ENCODE measurements at places on chromosomes 7 and 10.

DNA sequence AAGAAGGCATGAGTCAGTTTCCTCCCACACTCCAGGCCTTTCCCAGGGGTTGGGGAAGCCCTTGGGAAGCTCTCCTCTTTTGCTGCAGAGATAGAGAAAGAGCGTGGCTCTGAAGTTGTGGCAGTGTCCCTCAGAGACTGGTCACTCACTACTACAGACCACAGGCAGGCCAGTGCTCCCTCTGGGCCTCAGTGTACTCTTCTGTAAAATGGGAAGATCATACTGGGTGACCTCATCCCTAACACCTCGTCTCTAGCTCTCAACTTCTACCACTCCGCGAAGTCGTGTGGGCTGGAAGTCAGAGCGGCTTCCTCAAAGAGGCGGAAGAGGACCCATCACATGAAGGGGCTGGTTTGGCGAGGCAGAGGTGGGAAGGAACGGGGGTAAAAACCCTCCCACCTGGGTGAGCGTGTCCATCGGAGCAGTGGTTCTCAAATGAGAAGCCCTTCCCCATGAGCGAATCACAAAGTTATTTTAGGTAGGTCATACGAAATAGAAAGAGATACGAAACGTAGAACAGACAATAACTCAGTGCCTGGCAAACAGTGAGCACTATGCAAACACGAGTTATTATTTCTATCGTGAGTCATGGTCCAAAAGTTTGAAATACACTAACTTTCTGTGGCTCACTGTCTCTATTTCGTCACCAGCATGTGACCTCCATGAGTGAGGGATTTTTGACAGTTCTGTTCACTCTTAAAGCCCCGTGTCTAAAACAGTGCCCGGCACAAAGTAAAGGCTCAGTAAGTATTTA, 32.7 kb downstream of the PRKAG2 start:
- DNase-seq, result no peak

DNA sequence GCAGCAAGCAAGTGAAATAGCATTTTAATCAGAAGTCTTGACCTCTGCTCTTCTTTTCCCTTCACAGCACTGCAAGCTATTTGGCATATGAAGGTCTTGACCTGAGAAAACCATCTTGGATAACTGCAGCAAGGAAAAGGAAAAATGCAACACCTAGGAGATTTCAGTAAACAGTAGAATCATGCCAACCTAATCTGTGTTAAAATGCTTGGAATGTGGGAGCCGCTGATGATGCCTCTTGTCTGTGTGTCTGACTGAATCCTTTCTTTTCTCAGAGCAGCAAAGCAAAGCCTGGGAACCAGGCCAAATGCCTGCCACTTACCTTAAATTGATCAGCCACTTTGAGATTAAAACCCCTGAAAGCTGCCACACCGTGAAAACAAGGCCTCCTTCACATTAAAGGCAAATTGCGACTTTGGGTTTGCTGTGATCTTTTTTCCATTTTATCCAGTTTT, 80.4 kb upstream of the CDK6 start:
- no peak for DNase-seq

DNA sequence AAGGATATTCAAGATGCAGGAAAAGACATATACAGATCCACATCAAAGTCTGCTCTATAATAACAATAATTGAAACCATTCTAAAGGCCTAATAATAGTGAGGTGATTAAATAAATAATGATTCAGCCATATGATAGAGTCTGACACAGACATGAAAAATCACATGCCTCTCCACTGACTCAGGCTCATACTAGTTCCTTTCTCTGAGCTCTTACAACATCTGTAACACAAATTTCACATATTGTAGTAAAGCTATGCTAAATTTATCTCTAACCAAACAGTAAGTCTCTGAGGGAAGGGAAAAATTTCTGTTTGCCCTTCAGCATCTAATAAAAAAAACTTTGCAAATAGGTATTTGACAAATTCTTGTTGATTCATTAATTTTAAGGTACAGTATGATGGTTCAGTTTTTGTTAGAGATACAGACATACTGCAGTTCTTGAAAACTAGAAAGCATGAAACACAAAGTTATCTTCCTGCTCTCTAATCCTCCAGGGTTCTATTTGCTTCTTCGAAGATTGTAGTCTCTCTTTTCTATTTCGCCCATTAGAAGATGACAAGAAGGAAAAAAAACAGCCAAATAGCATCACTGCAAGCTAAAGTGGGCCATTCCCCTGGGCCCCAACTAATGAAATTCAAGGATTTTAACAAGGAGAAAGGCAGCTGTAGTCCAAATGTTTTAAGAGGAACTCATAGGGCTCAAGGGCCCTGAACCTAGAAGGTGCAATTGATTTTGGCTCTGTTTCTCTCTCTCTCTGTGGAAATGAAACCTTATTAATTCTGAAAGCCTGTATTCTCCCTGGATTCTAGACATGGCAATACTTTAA, 53.9 kb downstream of the CUBN start:
- DNase-seq, result no peak

DNA sequence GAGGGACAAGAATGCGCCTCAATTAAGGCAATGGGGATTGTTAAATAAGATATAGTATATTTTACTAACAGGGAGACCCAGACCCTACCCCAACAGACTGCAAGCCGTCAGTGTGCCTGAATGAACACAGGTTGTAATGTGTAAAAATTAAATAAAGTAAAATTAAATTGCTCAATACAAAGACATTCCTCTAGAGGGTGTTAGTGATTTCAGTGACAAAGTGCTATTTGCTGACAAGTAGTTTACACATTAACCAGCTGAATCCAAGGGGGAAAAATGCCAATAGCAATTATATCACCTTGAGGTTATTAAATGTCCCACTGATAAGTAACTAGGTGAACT, 110.5 kb downstream of the EBF3 start:
- DNase-seq, result no peak

- no peak for DNase-seq
Measured at GRCh38 chr7:1719913-1720312, 49.8 kb downstream of the ELFN1 start.

- no peak for DNase-seq
Measured at GRCh38 chr10:12088919-12089318, 20.2 kb downstream of the DHTKD1 start.

- no peak for DNase-seq
Measured at GRCh38 chr7:38300175-38300574, 26.7 kb upstream of the TARP start.

DNA sequence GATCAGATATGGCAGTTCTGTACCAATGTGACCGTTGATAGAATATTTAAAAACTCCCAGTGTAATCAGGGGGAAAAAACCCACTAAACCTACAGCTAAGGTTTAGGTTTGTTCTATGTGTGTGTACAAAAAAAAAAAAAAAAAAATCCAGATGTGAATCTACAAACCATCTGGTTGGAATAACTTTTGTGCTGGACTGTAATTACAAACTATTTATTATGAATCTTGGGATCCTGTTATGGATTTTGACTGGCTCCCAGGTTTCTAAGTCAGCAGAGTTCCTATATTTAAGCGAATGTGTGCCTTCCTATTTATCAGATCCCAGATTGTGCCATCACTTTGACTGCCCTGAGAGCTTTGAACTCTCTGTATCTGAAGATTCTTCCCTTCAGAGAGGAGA, 29.1 kb downstream of the BMPER start:
- no peak for DNase-seq

DNA sequence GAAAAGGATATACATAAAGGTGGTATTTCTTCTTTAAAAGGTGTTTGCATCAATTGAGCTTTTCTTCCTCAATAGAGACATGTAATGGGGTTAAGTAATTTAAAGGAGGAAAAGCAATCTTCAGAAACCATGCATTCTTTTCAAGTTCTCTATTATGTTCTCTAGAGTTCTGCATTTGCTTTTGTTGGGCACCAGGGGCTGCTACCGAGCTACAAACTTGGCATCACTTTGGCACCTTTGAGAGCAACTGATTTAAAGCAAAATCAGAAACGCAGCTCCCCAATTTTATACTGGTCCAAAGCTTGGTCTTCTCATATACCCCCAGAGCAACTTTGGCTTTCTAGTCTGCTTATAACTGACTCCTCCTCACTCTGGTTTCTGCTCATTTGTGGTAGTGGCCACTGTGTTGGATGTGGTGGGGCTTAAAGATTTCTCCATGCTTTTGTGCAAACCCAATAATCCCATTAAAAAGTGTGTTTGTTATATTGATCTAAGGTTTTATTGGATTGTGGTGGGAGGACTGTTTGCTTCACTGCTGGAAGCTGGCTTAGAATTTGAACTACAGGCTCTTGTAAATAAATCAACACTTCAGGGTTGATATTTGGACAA, 712.1 kb downstream of the PHTF2 start:
- DNase-seq, result peak; percentile 50

- DNase-seq, result no peak
Measured at GRCh38 chr10:114283535-114284234, 44.6 kb downstream of the VWA2 start.

DNA sequence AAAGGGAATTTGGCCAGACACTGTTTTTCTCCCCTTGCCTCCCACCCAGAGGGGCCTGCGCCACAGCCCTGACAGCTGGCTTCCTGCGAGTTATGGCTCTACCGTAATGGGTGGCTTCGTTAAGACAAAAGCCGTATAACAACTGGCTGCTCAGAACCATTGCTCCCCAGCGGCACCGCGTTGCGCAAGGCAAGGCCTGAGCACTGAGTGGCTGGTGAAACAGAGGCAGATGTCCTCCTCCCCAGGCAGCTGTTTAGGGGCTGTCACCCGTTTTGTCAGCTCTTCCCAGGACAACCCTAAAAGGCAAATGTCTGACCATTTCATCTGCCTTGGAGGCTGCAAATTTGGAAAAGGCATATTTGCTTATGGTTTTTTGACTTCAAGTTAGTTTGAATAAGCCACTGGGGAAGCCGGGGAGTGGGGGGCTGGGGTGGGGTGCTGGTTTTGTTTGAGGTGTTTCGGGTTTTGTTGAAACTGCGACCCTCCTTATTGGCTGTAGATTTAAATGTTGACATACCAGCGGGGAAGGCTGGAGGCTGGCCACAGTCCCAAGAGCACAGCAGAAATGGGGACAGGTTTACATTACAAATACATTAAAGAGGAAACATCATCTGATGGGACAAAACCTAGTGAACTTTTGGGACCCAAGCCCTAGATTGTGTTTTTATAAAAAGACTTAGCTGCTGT, 681 bp upstream of the SPOCK2 start:
- peak; percentile 36 for DNase-seq

- DNase-seq, result no peak
Measured at GRCh38 chr7:106717955-106718871, 57.3 kb upstream of the CCDC71L start.

DNA sequence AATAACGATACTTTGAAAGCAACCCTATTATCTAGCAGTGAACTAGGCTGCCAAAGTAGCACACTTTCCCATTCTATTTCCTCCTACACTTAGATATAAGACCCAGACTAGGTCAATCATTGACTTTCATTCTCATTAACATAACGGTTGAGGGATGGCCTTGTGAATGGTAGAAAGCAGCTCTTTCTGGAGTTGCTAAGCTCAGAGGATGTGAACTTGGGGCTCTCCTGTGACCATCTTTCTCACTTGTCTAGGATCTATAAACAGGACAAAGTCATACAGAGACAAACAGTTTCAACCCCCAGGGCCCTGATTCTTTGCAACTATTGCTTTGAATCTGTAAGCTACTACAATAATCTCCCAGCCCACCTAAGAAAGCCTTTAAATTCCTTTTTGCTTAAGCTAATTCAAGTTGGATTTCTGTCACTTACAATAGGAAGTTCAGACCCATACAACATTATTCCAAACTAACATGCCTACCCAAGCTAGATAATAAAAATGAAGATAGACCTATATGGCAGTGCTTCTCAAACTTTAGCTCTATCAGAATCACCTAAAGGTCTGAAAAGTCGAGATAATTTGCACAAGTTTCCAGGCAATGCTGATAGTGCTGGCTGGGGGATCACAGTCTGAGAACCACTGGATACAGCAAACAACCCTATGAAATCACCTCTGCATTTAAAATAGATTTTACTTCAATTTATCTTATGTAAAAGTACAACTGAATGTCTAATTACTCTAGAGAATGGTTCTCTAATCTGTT, 16.7 kb downstream of the P4HA1 start:
- no peak for DNase-seq

DNA sequence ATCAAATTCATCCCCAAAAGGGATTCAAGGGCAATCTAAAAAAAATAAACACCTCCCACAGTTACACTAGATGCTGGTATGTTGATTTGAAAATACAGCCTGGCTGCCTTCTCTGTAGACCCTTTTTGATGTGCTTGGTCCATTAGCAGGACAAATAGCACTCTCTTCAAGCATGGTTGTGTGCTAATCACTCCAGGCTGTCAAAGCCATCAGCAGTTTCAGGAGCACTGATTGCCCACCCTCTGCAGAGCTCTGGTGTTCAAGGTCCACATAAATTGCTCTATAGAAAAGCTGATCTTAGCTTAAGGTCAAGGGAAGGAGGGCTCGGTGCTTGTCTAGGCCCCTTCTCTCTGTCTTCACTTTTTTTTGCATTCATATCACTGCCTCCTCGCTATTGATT, 35.4 kb downstream of the PRR15 start:
- DNase-seq, result no peak

GRCh38 chr7:85018498-85018897, 168.4 kb downstream of the SEMA3D start:
- no peak for DNase-seq

- no peak for DNase-seq
Measured at GRCh38 chr7:1559626-1560590, 3.9 kb upstream of the TMEM184A start.

DNA sequence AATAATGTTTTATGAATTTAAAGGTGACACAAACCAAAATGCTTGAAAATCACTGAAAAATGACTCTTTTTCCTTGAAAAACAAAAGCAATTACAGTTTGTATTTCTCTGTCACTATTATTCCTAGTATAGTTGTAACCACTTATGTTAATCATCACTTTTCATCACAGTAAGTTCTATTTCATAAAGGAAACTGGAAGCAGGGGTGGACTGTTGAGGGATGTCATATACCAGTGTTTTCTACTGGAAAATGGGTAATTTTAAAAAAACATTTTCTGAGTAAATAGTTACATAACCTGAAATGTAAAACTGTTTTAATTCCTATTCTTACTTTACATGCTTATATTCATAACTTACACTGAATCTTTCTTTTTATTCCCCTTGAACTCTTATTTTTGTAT, 32.2 kb upstream of the SFMBT2 start:
- no peak for DNase-seq

All from SK-N-DZ (cell line).